ENCODE measurements at places on chromosomes 12 and 14. TPM values are rescaled to one million over a fixed set of nuclear protein-coding genes. Genes with fewer than 3 reads are reported as not detected.
A peak's percentile ranks its signal among the peaks of the same experiment; 100 is the strongest.

DNA sequence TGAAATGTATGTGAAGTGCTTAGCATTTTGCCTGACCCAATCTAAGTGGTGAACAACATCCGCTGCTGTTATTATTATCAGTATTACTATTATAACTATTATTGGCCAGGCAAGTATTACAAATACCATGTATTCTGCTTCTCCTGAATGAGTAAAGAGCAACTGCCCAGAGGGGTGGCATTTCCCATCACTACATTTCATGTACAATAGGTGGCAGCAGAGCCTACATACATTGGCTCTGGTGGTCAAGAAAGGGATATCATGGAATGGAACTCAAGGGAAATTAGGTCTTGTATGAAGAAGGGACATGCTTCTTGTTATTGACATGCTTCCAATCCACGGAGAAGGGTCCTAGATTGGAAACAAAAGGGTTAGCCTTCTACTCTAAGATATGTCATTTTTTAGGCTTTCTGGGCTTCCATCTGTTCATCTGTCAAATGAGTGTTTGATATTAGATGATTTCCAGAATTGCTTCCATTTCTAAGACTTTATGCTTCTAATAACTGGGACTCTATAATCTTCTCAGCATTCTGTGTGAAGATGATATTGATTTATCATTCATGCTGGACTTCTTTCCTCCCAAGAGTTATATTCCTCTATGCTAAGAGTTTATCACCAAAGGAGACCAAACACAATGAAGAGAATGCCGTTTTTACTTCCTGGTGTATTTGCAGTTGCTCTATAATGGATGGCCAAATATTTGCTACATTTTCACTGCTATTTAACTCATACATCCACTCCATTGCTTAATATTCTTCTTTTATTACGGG lies 239.1 kb downstream of the SSPN start:
- H3K4me1 ChIP-seq, result no peaks in the 10 kb centered on the region
- H3K4me3 ChIP-seq, result no peak overlapping the region
- no peak overlapping the region for H3K27ac ChIP-seq
- peak; percentile 94 for DNase-seq
- H3K27me3 ChIP-seq, result no peaks in the 10 kb centered on the region
- no peaks in the 10 kb centered on the region for H3K36me3 ChIP-seq

GRCh38 chr12:34397591-34398365 lies 375.5 kb downstream of the ALG10 start:
- H3K4me3 ChIP-seq, result no peak overlapping the region
- H3K4me1 ChIP-seq, result no peaks in the 10 kb centered on the region
- H3K27me3 ChIP-seq, result no peaks in the 10 kb centered on the region
- DNase-seq, result no peak

GRCh38 chr12:26149968-26150500 lies 25.2 kb upstream of the BHLHE41 start:
- peaks cover 45% of the 10 kb centered on the region for H3K4me1 ChIP-seq
- no peaks in the 10 kb centered on the region for H3K27me3 ChIP-seq
- peak overlapping the region; percentile 81 for H3K27ac ChIP-seq
- H3K36me3 ChIP-seq, result no peaks in the 10 kb centered on the region

GRCh38 chr12:76757694-76758093 lies 6.2 kb upstream of the ZDHHC17 start:
- no peaks in the 10 kb centered on the region for H3K36me3 ChIP-seq
- peak; percentile 53 for DNase-seq
- no peaks in the 10 kb centered on the region for H3K27me3 ChIP-seq
- no peak overlapping the region for H3K27ac ChIP-seq
- H3K4me3 ChIP-seq, result no peak overlapping the region

DNA sequence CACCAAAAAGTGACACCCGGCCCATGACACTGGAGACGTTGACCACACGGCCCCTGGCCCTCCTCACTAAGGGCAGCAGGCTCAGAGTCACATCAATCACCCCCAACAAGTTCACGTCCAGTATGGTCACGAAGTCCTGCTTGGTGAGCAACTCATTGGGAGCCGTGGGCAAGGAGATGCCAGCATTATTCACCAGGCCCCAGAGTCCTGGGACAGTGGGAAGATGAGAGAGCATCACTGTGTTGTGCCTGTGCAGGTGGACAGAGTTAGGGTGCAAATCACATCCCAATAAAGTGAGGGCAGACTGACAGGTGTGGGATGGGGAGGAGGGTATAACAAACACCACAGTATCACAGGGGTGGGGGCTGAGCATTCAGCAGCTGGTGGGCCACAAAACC lies 2.5 kb downstream of the RDH16 start:
- no peak overlapping the region for H3K4me3 ChIP-seq
- DNase-seq, result no peak
- peaks cover 34% of the 10 kb centered on the region for H3K27me3 ChIP-seq
- H3K27ac ChIP-seq, result no peak overlapping the region
- H3K4me1 ChIP-seq, result no peaks in the 10 kb centered on the region

DNA sequence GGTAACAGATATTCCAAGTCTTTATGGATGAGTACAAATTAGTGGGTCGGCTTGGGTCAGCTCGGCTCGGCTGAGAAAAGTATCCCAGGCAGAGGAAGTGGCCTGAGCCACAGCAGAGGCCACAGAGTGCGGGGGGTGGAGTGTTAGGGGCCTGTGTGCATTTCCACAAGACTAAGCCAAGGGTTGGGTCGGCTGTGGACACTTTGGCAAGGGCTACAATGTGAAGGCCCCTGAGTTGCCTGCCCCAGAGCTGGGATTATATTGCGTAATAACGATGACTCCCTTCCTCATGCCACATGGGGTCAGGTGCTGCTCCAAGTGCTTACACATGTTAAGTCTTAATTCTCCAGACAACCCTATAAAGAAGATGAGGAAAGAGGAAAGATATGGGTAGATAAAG lies 11.4 kb downstream of the EVL start:
- no peaks in the 10 kb centered on the region for H3K36me3 ChIP-seq
- DNase-seq, result peak; percentile 92
- H3K27me3 ChIP-seq, result no peaks in the 10 kb centered on the region
- H3K27ac ChIP-seq, result peak overlapping the region; percentile 75
- H3K4me3 ChIP-seq, result no peak overlapping the region

- peak; percentile 94 for DNase-seq
- peaks cover 36% of the 10 kb centered on the region for H3K36me3 ChIP-seq
- H3K4me1 ChIP-seq, result peaks cover 13% of the 10 kb centered on the region
These were observed at the start of gene FKBP11 for GRCh38 chr12:48925304-48926011. Gene FKBP11, minus strand, starts transcription at chr12:48925492. Its CDS starts 64 bp downstream, at chr12:48925428.

- H3K4me3 ChIP-seq, result peak overlapping the region; percentile 25
- no peaks in the 10 kb centered on the region for H3K4me1 ChIP-seq
- H3K36me3 ChIP-seq, result no peaks in the 10 kb centered on the region
These were observed 68.2 kb upstream of the SLC24A4 start for GRCh38 chr14:92254786-92255185.

DNA sequence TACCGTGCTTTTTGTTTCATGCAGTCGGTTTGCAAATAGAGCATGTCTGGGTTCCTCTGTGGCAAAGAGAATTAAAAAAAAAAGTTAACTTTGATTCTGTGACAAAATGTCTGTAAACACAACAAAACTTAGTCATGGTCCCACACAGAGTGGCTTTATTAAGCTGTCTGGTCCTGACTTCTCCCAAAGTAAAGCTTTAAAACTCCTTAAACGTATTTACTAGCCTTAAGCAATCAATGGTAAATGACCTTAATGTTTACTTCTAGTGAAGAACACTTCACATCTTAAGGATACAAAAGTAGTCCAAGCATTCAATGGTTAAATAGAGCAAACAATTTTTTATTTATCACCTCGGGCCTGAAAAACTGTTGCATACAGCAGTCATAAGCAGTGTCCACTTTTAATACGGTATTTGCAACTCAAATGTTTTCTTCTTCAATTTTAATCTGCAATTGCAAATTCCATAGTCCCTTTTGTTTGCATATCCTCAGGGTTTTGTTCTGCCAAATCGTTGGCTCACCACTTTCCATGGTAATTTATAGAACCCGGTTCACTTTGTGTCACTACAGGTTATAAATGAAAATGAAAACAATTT lies 453.0 kb upstream of the MIS18BP1 start:
- no peaks in the 10 kb centered on the region for H3K4me1 ChIP-seq
- no peaks in the 10 kb centered on the region for H3K36me3 ChIP-seq
- no peak overlapping the region for H3K4me3 ChIP-seq
- H3K27me3 ChIP-seq, result no peaks in the 10 kb centered on the region
- no peak overlapping the region for H3K27ac ChIP-seq
- DNase-seq, result no peak

DNA sequence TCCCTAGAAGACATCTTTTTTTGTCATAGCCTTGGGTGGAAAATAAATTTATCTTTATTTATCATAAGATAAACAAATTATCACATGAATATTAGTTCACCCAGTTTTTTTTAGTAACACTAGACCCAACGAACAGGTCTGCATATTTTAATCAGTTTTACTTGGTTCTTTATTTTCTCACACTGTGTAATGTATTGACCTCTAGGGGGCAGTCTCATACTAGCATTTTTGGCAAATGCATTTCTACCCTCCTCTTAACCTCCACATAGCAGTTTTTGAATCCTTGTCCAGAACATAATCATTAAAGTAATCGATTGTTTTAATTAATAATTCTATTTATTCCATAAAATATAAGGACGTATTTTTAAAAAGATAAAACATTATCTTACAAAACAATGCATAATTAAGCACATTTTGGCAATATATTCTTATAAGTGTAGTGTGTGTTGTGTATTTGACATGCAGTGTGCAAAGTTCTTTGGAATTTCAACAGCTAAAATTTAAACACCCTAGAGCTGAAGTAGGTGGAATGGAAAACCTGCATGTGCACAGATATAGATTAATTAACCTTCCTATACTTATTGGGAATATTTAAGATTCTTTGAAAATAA lies 31.6 kb upstream of the PTPRQ start:
- H3K27ac ChIP-seq, result no peak overlapping the region
- DNase-seq, result no peak
- no peaks in the 10 kb centered on the region for H3K4me1 ChIP-seq
- H3K36me3 ChIP-seq, result no peaks in the 10 kb centered on the region
- no peaks in the 10 kb centered on the region for H3K27me3 ChIP-seq

DNA sequence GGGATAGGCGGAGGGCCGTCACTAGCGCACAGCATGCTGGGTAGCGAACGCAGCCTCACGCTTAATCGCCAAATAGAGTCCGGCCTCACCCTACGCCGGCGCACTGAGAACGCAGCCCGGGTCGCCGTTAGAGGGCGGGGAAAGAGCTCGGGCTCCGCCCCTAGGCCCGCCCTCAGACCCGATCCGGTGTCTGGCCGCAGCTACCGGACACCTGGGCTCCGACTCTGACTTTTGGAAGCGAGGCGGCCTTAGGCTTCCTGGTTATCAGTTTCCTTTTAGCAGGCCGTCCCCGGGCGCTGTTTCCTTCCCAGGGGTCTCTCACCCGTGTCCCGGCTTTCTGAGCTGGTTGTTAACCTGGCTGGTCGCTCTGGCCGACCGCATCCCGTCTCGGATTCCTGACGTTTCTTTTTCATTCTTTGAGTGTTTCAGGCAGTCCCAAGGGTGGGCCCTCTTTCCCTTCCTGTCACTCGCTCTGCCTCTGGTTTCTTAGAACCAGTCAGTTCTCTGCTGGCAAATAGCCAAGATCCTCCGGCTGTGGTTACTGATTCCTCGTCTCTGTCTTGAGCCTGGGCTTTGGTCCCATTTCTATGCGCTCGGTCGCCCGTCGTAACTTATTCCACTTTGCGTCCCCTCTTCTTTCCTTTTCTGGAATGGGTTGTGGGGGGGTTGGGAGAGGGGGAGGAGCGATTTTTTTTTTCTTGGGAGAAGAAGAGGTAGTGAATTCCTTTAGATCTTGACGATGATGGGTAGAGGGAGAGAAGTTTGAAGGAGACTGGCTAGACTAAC lies 464 bp upstream of the STRN3 start:
- peaks cover 12% of the 10 kb centered on the region for H3K4me1 ChIP-seq
- H3K27ac ChIP-seq, result peak overlapping the region; percentile 90
- no peaks in the 10 kb centered on the region for H3K27me3 ChIP-seq
- H3K36me3 ChIP-seq, result peaks cover under 1% of the 10 kb centered on the region
- DNase-seq, result peak; percentile 91
- H3K4me3 ChIP-seq, result peak overlapping the region; percentile 93

DNA sequence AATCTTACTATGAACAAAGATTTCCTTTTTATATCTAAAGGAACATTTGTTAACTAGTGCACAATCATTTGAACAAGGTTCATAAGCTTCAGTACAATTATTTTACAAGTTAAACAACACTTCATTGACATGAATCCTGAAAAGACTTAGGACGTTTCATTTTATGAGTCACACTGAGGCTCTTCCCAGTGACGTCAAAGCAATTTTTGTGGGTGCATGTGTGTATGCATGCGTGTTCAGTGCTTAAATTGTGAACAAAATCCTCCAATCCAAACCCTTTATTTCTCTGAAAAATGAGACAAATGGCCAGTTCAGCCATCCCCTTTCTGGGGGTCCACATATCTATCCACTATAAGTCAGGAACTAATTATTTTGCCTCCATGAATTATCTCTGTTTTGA lies 2.9 kb downstream of the LMNTD1 start:
- peak overlapping the region; percentile 45 for H3K27ac ChIP-seq
- peaks cover 13% of the 10 kb centered on the region for H3K4me1 ChIP-seq
- H3K27me3 ChIP-seq, result peaks cover 5% of the 10 kb centered on the region
- no peak overlapping the region for H3K4me3 ChIP-seq
- no peaks in the 10 kb centered on the region for H3K36me3 ChIP-seq

Gene CEP128
- total RNA-seq, result 7.7 TPM

Gene FLRT2
- total RNA-seq, result 39.1 TPM

Gene C3AR1
- total RNA-seq, result 0.72 TPM

Gene ARMH4
- 14.1 TPM for total RNA-seq

Gene FOXG1
- under 0.01 TPM for total RNA-seq

Data from osteoblast (primary cell).